Hypothalamus (tissue), 51 donors: ENCODE measurements at places on chromosomes 5 and 9.
A peak's percentile ranks its signal among the peaks of the same experiment; 100 is the strongest.

DNA sequence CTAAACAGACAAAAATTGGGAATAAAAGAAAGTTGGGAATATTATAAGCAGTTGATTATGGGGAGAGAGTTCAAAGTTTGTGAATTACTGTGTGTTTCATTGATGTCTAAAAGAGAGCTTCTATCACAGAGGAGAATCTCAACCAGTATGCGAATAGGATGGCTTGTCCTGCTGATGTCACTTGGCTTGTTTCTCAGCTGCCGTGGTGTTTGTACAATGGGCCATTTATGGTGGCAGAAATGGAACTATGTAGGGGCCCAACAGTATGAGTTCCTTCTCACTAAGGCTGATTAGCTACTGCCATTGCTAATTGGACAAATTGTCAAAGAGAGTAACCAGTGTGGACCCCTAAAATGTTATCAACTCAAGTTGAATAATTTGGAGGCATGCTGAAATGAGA lies 103.9 kb downstream of the ST8SIA4 start:
- DNase-seq = no peak

DNA sequence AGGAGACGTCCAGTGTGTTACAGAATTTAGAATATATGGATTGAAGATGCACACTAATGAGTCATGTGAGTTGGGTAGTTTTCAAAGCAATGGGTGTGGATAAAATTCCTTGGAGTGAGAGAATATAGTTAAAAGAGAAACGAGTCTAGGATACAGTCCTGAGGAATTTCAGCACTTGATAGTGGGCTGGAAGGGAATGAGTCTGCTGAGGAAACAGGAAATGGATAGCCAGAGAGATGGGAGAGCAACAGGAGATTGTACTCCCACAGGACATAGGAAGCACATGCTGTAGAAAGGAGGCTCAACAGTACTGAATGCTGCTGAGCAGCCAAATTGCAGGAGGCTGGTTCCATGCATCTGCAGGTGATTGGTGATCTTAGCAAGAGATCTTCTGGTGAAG lies 68.1 kb downstream of the FBN2 start:
- no peak for DNase-seq

DNA sequence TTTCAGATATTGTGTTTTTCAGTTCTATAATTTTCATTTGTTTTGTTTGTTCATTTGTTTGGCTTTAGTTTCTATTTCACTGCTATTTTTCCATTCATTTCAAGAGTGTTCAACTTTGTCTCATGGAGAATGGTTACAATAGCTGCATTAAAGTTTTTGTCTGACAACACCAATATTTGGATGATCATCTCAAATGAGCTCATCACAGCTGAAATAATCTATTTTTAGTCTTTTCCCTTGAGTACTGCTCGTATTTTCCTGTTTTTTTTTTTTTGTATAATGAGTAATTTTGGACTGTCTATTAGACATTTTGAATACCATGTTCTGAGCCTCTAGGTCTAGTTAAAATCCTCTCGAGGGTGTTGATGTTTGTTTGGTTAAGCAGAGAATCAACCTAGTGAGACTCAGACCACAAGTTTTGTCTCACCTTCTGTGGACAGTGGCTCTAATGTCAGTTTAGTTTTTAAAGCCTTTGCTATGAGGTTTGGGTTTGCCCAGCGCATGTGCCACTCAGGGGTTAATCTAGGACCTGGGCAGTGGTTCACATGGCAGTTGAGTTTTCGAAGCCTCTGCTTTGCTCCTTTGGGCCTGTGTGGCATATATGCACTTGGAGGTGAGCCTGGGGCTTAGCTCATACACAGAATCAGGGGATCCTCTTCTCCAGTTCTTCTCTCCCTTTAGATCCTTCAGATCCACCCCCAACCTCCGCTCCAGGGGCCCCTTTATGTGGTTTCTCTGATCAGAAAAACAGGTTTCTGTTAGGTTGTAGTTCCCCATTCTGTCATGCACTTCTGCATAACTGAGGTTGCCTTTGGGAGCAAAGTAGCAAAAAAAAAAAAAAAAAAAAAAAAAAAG lies 79.8 kb downstream of the ARSB start:
- DNase-seq = no peak

GRCh38 chr5:67198917-67199316 lies 2.3 kb upstream of the CD180 start:
- no peak for DNase-seq

DNA sequence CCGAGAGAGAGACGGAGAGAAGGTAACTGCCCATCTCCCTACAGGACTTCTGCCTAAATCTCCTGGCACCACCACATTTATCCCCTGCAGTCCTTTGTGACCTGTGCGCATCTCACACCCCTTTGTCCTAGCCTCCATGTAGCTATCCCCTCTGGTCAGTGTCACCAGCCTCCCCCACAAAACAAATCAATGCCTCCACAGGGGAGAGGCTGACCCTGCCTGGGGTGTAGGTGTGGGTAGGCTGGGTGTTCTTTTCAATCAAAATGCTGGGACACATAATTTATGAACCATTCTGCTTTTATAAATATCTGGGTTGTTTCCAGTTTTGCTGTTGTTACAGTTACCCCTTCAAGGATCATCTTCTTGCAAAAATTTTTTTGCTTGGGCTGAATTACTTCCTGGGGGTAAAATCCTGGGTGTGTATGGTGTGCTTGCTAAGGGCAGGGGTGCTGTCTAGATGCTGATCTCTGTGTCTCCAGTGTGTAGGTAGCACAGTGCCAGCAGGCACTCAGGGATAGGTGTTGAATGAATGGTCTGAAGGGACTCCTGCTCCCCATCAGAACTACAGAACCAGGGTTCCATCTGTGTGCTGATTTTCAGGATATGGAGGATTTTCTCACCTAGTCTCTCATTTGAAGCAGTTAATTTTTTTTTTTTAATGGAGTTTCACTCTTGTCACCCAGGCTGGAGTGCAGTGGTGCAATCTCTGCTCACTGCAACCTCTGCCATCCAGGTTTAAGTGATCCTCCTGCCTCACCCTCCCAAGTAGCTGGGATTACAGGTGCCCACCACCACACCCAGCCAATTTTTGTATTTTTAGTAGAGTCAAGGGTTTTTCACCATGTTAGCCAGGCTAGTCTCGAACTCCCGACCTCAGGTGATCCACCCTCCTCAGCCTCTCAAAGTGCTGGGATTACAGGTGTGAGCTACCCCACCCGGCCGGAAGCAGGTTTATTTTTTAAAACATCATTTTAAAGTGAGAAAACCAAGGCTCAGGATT lies at the start of gene GARIN3:
Gene GARIN3, minus strand, starts transcription at position 51 of the 1,000 bp plus-strand sequence. CDS start 96 bp downstream, outside the sequence.
- DNase-seq = no peak

DNA sequence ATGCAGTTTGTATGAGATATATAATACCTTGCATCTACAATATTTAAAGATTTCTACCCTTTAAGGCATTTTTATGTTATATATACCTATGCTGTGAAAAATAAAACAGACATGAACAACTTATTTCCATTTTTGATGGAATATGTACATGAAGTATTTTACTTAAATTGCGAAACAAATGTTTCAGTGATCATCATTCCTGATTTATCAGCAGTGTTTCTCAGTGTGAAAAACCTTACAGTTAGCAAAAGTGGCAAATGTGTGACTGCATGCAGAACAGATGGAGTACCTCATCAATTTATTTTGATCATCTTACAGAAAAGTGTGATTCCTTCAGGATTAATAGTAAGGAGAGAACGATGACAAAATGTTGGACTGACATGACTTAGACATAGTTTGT lies 43.1 kb downstream of the PRR16 start:
- DNase-seq = no peak

DNA sequence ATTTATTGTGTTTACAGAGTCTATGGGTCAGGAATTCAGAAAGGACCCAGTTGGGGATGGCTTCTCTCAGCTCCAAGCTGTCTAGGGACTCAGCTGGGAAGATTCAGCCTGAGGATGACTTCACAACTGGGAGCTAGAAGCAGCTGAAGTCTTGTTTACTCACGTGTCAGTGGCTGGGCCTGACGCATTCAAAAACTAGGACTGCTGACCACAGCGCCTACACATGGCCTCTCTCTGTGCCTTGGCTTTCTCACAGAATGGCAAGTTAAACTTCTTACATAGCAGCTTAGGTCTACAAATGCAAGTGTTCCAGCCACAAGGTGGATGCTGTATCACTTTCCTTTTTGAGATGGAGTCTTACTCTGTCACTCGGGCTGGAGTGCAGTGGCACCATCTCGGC lies 16.3 kb upstream of the PPP2CA start:
- peak; percentile 6 for DNase-seq

- DNase-seq = no peak
Measured at GRCh38 chr5:28208356-28208755, 1170.0 kb upstream of the CDH9 start.
